Transverse colon (tissue), 4 donors: ENCODE measurements at places on chromosomes 12 and 14. TPM values are rescaled to one million over a fixed set of nuclear protein-coding genes. Genes with fewer than 3 reads are reported as not detected.

The KIF26A gene
- total RNA-seq, result 2.7 TPM

The IL22 gene
- total RNA-seq, result not detected

The PRIMA1 gene
- total RNA-seq, result 3.0 TPM

The TGM1 gene
- 96.5 TPM for total RNA-seq

The ARHGEF25 gene
- total RNA-seq, result 6.6 TPM

The RNASE1 gene
- total RNA-seq, result 96.7 TPM

The FITM1 gene
- total RNA-seq, result not detected

The TCL1B gene
- not detected for total RNA-seq

The TAS2R20 gene
- 2.6 TPM for total RNA-seq

The DTX1 gene
- total RNA-seq, result 1.00 TPM

The DDX11 gene
- 28.6 TPM for total RNA-seq

The JAG2 gene
- 29.9 TPM for total RNA-seq

The TTC8 gene
- 17.3 TPM for total RNA-seq

The E2F7 gene
- total RNA-seq, result not detected

The MYO1A gene
- 234 TPM for total RNA-seq

The ACSM4 gene
- total RNA-seq, result not detected

The HOXC5 gene
- 0.60 TPM for total RNA-seq

The ARHGDIB gene
- 47.8 TPM for total RNA-seq

The PRIM1 gene
- total RNA-seq, result 5.6 TPM

The KRT85 gene
- total RNA-seq, result not detected

The GPR135 gene
- 5.2 TPM for total RNA-seq

The YBX3 gene
- total RNA-seq, result 226 TPM

The TAMALIN gene
- 10.8 TPM for total RNA-seq

The ZDHHC22 gene
- total RNA-seq, result not detected

The EPYC gene
- not detected for total RNA-seq

The HHIPL1 gene
- 31.0 TPM for total RNA-seq

The TDRD9 gene
- not detected for total RNA-seq

The ERP27 gene
- total RNA-seq, result 0.64 TPM

The B3GNT4 gene
- total RNA-seq, result not detected

The TMPRSS12 gene
- total RNA-seq, result not detected

The CIT gene
- 1.1 TPM for total RNA-seq

The RPS6KL1 gene
- total RNA-seq, result 9.3 TPM

The NUP107 gene
- total RNA-seq, result 29.2 TPM

The JPH4 gene
- not detected for total RNA-seq

The IL31 gene
- not detected for total RNA-seq
